Activated T-cell treated with anti-CD3 and anti-CD28 coated beads, Interleukin-2, amount 50 U/mL, for 72 hours (primary cell): ENCODE measurements at places on chromosomes 6 and 20. TPM values are rescaled to one million over a fixed set of nuclear protein-coding genes. Genes with fewer than 3 reads are reported as not detected.

SIGLEC1 gene
- not detected for total RNA-seq

BPIFA1 gene
- not detected for total RNA-seq

SLC26A8 gene
- 0.44 TPM for total RNA-seq

DNA sequence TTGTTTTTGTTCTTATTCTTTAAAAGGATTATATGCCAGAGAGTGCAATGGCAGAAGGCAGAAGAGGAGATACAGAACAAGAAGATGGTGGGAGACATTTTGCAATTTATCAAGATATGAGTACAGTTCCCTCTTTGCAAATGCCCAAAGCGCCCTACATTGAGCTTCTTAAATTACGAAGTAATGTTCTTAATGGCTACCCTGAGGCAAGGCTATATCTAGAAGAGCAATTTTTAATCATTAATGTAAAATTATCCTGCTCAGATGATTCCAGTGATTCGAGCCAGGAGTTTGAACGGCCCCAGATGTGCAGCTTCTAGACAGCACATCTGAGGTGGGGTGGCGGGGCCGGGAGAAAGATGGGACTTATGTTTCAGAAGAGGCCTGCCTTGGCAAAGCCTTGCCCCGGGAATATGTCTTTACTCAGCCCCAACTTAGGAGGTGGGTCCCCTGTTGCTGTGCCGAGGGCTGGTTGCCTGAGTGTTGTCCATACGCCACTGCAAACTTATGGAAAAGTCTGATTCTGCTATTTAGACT is 84.9 kb upstream of the MLN start:
- no peak overlapping the region for H3K27ac ChIP-seq
- H3K4me1 ChIP-seq, result peaks cover 23% of the 10 kb centered on the region
- H3K4me3 ChIP-seq, result no peak overlapping the region
- peaks cover 5% of the 10 kb centered on the region for H3K27me3 ChIP-seq
- no peaks in the 10 kb centered on the region for H3K36me3 ChIP-seq

DNA sequence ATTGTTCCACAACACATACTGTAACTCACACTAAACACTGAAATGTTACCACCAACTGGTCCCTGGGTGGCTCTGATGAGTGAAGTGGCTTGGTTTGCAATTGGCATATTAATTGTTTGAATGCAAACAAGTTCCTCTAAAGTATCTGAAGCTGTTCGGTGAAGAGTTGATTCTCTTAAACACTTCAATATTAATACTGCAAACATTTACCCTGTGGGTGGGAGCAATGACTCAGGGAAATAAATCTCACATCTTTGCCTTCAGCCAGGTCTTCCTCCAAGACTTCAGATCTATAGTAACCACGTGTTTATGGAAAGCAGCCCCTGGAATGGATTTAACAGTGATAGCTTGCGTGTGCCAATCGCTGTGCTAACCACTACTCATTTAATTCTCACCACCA is 176.0 kb downstream of the MAFB start:
- peaks cover 6% of the 10 kb centered on the region for H3K27me3 ChIP-seq
- no peak overlapping the region for H3K4me3 ChIP-seq
- no peak overlapping the region for H3K27ac ChIP-seq
- DNase-seq, result no peak
- no peaks in the 10 kb centered on the region for H3K36me3 ChIP-seq
- no peaks in the 10 kb centered on the region for H3K4me1 ChIP-seq

DNA sequence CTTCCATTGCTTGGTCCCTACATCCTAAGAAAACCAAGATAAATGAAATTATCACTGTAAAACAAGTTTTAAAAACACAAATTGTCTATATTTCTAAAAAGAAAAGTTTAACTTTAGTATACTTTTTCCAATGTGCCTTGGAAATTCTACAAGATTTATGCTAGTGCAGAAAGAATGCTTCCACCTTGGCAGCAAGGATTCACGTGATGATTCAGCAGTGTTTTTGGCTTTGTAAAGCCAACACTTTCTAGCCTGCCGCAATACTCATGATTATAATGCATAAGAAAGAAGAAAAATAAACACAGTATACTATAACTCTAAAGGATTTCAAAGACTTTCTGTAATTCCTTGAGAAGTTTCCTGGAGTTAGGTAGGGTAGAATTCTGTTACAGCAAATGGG is 442.7 kb downstream of the TENT5A start:
- no peaks in the 10 kb centered on the region for H3K27me3 ChIP-seq
- no peak overlapping the region for H3K27ac ChIP-seq
- no peak overlapping the region for H3K4me3 ChIP-seq
- DNase-seq, result no peak

DNA sequence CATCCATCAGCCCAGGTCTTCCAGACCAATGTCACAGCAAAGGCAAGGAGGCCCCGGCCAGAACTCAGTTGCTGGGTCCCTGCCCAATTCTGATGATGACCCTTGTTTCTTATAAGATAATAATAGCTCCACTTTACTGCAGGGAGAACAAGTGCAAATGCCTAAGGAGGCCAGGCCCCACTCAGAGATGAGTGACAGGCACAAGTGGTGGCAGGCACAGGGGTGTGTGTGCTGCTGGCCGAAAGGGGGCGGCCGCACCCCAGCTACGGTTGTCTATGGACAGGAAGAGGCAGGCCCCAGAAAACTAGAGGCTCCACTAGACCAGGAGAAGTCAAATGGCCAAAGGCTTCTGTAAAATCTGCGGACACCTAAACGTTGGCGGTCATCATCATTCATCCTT is 28.6 kb downstream of the GNAS-AS1 start:
- H3K27ac ChIP-seq, result no peak overlapping the region
- H3K4me3 ChIP-seq, result no peak overlapping the region
- peaks cover 20% of the 10 kb centered on the region for H3K36me3 ChIP-seq

- no peaks in the 10 kb centered on the region for H3K27me3 ChIP-seq
- H3K4me1 ChIP-seq, result no peaks in the 10 kb centered on the region
These were observed 626.0 kb downstream of the RNF144B start for GRCh38 chr6:19013026-19013705.
